ENCODE measurements at places on chromosomes 4 and X.

GRCh38 chr4:186669159-186669731 is 54.4 kb downstream of the FAT1 start:
- no peak for DNase-seq

DNA sequence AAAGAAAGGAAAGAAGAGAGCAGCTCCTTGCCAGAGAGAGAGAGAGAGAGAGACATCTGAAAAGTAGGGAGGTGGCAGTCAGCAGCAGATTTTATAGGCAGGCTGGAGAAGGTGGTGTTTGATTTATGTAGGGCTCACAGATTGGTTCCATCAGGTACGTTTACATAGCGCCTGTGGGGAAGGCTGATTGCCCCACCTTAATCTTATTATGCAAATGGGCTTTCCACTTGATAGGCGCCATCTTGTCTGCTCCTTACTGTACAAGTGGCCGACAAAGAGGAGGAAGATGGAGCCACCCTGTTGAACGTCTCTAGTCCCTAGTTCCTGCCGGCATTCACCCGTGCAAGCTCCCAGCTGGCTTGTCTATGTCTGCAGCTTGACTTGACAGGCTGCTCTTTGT is 49.1 kb upstream of the DHRSX start:
- no peak for DNase-seq

- DNase-seq: no peak
These were observed 897 bp upstream of the FBXL5 start for GRCh38 chr4:15656038-15656470.

DNA sequence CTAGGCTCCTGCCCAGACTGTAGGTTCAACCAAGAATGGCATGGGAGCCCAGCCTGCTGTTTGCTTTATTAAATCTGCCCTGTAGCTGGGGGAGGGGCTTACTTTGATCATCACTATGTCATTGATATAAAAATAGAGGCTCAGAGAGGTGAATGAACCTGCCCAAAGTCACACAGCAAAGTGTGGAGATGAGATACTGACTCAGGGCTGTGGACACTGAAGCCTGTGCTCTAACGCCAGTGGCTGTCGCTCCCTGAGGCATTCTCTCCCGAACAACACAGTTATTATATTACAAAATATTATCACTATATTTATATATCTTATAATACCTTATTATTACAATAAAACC is 3.5 kb downstream of the MSANTD1 start:
- DNase-seq: no peak

DNA sequence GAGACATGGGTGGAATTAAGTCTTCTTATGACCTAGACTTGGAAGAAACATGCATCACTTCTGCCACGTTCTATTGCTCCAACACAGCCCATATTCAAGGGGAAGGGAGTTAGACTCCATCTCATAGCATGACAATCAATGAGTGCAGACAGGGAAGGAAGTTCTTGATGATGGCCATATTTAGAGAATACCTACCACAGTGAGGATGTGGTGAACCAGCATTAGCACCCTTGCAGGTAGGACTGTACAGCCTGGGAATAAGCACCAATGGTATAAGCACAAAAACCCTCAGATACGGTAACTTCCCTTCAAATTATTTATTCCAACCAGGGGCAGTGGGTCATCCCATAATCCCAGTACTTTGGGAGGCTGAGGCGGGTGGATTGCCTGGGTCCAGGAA is 29.8 kb downstream of the PAGE2 start:
- DNase-seq: no peak

DNA sequence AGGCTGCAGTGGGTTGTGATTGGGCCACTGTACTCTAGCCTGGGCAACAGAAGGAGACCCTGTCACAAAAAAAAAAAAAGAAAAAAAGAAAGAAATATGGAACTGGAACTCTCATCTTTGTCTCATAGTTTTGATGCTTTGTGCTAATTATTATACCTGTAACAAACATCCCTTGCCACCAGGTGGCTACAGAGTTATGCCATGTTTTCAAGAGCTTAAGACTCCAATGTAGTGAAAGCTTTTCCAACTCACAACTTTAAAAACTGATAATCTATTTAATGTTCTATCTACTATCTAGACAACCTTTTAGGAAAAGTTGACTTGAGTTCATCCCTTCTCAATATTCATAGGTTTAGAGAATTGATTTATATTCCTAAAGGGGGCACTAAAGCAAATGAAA is 42.4 kb downstream of the HTR2C start:
- no peak for DNase-seq

- DNase-seq: no peak
These were observed 47.4 kb downstream of the PRDM5 start for GRCh38 chr4:120874792-120875774.

DNA sequence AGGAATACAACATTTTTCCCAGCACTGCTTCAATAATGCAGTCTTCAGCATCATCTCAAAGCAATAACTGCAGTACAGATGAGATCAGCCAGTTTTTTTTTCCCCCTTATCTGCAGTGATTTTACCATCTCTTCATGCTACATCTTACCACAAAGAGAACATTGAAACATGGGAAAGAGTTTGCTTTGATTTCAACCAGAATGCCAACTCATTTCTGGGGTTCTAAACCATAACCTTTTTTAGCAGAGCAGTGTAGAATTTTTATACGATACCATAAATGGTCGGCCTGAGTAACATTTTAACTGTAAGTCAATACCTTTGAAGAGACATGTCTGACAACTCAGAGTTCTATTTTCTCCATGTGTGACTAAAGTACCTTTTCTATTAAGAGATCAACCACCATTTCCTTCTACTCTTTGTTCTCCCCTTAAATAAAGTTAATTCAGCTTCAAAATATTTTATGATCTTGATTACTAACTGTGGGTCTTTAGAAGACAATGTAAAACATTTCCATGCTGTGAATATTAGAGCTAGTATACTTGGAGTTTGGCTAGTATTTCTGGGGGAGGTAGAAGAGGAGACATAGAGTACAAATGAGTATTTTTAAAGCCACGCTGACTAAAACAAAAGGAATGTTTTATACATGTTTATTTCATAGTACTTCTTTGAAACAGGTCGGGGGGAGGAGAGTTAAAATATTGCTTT is 69.1 kb downstream of the TET2 start:
- no peak for DNase-seq

DNA sequence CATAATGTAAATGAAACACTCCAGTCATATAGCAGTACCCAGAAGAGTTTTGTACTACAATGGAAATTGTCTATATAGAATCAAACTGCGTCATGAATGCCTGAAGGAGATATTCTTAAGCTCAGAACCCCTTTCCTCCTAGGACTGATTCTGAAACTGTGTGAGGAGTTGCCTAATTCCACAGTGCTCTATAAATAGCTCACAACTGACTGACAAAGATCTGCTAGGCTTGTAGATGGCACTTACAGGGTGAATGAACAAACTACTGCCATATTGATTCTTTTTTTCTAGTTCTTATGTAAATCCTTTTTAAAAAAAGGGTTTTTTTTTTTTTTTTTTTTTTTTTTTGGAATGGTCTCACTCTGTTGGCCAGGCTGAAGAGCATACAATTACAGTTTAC is 30.1 kb upstream of the UGT2B17 start:
- no peak for DNase-seq

GRCh38 chr4:85024671-85025070 is 58.2 kb upstream of the WDFY3 start:
- DNase-seq: no peak

DNA sequence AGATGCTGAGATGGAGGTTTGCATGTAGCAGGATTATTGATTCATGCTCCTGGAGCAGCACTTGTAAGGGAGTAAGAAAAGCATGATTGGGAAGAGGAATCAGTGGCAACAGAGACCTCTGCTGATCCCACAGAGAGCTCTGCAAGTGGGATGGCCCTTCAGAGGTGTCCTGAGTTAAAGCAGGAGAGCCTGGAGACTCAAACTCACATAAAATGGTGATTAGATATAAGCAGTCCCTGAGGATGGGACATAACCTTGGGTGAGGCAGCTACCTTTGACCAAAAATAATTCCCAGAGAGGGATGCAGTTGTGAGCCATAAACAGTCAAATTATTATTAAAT is 25.4 kb upstream of the BMPR1B start:
- no peak for DNase-seq

Measured in stimulated activated CD8-positive, alpha-beta memory T cell treated with anti-CD3 and anti-CD28 coated beads, Interleukin-15, amount 100 ng/mL, for 48 hours (primary cell).